ENCODE measurements at places on chromosomes 1 and 21.
A peak's percentile ranks its signal among the peaks of the same experiment; 100 is the strongest.

DNA sequence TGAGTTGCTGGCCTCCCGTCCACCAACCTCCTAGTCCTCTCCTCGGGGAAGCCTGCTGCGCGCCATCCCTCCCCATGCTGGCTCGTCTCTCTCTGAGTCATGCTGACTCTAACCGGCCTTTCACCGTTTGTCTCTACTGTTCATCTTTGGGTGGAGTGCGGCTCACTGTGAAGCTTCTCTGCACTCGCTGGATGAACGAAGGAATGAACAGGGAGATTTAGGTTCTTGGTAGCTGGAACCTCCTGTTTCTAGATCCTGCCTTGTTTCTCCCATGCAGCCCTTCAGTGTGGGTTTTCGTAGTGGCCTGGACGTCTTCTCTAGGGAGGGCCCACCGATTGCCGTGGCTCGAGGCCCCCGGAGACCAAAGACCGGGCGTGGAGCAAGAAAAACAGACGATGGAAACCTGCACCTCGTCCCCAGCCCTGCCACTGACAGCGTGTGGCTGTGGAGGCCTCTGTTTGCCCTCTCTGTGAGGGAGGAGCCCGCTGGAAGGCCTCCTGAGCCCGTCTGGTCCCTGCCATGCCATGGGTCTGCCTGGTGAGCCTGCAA, 227.6 kb upstream of the C1orf174 start:
- DNase-seq, result no peak

DNA sequence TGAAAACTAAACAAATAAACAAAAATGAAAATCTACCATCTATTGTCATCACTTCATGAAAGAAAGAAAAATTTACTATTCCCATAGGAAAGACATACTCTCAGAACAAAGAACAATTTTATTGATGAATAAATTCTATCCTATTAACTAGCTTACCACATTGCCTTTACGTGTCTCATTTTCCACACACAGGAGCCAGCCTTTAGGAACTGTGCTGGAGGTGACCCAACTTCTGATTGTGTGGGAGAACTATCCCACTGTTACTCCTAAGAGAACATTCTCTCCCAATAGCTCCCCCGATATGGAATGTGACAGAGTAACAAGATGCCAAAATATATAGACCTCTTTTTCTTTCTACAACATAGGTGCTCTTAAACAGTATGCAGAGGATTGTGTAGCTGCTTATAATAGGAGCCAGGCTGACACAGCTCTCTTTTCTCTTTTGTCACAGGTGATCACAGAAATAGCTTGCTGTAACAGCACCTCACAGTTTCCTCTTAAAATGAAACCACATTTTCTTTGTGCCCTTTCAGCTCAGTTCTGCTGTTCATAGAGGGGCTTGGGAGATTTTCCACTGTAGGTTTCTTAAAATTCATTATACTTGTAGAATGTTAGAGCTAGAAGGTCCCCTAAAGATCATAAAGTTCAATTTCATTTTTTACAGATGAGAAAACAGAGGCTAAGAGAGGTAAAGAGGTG, 35.5 kb downstream of the C21orf91 start:
- no peak for DNase-seq

DNA sequence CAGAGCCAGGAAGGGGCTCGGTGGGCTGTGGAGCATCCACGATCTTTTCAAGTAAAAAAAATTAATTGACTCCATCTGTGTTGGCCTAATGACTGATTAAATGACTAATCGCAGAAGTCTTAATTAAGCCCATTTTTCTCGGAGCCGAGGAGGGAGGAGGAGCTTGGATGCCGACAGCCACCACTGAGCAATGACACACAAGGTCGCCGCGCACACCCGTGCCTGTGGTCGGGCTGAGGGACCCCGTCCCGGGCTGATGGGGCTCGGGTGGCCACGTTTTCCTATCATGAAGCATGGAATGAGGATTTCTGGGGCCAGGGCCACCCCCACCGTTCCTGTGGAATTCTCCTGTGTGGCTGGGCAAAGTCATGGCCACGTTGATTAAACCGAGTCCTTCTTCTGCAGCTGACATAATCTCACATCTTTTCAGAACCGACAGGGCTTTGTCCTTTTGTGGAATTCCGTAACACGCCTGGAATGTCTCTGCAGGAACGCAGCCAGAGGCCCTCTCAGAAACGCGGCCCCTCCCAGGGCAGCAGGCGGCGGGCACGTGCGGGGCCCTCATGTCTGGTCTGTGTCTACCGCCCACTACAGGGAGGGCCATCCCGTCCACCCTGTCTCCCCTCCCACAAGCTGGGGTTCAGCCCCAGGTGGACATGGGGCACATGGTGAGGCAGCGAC, 60.7 kb downstream of the MORN1 start:
- DNase-seq, result no peak

DNA sequence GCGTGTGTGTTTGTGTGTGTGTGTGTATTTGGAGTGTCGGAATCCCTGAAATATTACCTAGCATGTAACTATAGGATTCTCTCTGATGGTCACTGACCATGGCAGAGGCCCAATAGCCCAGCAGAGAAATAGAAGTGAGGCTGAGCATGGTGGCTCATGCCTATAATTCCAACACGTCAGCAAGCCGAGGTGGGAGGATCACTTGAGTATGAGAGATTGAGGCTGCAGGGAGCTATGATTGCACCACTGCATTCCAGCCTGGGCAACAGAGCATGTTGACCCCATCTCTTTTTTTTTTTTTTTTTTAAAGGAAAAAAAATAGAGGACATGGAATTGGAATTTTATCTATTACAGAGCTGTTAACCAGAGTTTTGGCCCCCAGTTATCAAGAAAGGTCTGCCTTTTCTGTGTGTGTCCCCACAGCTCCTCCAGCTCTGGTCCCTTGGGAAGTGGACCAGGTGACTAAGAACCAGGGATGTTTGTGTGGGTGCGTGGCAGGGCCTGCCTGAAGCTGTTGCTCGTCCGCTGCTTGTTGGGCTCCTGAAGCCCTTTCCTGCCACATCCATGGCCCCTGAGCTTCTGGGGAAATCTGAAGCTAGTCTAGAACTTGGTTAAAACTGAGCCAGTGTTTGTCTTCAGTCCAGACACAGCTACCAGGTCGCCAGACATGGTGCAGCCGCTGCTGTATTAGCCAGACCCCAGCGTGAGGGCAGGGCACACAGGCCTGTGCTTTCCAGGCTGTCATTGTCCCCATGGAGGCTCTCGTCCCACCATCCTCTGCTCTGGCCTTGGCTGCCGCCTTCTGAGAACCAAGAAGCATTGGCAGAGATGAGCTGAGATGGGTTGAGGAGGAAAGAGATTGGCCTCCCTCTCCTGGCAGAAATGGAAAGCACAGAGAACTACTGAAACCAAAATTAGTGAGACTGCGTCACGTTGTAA, 25.5 kb downstream of the CAPN9 start:
- DNase-seq, result no peak

DNA sequence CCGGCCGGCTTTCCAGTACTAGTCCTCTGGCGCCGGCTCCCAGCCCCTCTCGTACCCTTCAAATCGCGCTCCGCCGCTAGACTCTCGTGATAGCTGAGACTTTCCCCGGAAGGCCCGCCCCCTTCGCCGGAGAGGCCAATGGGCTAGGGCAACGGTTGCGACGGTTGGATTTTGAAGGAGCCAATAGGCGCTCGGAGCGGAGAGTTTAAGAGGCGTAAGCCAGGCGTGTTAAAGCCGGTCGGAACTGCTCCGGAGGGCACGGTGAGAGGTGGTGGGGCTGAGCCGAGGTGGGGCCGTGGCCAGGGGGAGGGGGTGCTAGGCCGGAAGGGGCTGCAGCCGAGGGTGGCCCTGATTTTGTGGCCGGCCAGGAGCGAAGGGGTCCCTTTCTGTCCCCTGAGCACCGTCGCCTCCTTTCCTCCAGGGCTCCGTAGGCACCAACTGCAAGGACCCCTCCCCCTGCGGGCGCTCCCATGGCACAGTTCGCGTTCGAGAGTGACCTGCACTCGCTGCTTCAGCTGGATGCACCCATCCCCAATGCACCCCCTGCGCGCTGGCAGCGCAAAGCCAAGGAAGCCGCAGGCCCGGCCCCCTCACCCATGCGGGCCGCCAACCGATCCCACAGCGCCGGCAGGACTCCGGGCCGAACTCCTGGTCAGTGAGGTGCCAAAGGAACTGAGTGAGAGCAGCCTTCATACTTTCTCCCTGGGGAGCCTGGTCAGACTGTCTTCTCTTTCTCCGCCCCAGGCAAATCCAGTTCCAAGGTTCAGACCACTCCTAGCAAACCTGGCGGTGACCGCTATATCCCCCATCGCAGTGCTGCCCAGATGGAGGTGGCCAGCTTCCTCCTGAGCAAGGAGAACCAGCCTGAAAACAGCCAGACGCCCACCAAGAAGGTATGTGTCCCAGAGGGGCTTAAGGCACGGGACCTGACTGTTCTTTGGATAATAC, at the start of gene CDC20:
CDC20 (plus strand) TSS at position 236 of the 948 bp plus-strand sequence; CDS start at position 471, 235 bp downstream.
- peak; percentile 99 for DNase-seq

GRCh38 chr1:85172684-85173337, 28.0 kb downstream of the SYDE2 start:
- no peak for DNase-seq

DNA sequence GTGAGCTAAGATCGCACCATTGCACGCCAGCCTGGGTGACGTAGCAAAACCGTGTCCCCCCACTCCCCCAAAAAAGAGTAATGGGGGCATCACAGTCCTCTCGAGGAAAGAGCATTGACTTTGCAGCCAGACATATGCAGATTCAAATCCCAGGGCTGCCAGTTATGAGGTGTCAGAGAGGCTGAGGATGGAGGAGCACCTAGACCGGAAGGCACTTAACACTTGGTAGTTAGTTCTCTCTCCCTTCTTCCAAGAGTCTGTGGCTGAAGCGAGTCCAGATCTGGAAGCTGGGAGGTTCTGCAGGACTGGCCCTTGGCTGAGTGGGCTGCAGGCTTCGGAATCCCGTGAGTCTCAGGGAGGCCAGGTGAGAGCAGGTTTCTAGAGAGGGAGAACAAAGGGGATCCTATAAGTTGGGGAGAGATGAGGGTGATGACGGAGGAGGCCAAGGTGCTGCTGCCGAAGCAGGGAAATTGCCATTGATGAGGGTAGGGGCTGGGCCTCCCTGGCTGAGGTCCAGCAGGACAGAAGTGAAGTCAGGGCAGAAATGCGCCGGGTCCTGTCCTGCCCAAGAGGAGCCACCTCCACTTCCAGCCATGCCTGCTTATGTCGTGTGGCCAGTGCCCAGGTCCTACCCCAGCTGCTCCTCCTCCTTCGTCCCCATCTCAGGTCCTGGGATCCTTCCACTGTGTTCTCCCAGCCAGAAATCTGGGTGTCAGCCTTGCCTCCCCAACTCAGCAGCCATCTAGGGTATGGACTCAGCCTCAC, 13.3 kb upstream of the SPOCD1 start:
- no peak for DNase-seq

- peak; percentile 69 for DNase-seq
Measured at GRCh38 chr1:59947047-59947938, 20.7 kb upstream of the CYP2J2 start.

DNA sequence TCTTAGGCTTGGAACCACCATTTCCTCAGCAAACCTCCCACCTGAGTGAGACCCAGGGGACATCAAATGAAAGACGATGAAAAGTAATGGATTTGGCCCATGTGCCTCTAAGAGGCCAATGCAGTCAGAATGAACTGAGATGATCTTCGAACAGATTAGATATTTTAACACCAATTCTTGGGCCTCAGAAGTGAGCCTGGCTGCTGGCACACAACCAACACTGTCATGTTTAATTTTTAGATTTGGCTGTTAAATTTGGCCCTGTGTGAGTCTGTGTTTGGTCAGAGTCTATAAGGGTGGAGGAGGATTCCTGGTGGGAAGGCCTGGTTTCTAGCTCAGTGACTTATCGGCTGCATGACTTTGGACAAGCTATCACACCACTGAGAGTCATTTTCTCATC, 45.4 kb downstream of the ELAPOR1 start:
- no peak for DNase-seq

- DNase-seq, result peak; percentile 35
Measured at GRCh38 chr21:39669485-39669884, 56.7 kb downstream of the B3GALT5 start.

- DNase-seq, result no peak
Measured at GRCh38 chr1:99919220-99919619, 50.6 kb upstream of the SLC35A3 start.

DNA sequence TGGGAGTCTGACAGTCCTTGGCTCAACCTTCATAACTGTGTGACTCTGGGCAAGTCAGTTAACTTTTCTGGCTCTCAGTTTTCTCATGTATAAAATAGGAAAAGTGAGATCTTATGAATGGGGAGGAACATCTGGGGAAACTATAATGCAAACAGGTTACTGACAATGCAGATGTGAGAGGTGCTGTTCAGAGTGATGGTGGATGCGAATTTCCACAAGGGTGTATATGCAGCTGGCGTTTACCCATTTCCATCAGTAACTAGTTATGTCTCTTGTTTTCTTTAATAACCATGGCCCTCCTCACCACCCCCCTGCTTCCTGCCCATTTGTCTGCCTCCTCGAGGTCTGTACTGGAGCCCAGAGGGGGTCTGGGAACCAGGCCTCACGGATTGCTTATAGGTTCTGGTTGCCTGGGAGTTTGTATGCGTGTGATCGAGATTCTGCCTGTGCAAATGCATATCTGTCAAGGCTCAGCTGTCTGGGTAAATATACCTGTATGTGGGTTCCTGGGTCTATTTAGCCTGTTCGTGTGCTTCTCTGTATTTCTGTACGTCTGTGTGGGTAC, 44.4 kb downstream of the AHDC1 start:
- no peak for DNase-seq

GRCh38 chr1:125065821-125066180, 3881.0 kb downstream of the SRGAP2C start:
- no peak for DNase-seq

GRCh38 chr1:203075236-203076030, 10.4 kb downstream of the MYOG start:
- DNase-seq, result no peak

DNA sequence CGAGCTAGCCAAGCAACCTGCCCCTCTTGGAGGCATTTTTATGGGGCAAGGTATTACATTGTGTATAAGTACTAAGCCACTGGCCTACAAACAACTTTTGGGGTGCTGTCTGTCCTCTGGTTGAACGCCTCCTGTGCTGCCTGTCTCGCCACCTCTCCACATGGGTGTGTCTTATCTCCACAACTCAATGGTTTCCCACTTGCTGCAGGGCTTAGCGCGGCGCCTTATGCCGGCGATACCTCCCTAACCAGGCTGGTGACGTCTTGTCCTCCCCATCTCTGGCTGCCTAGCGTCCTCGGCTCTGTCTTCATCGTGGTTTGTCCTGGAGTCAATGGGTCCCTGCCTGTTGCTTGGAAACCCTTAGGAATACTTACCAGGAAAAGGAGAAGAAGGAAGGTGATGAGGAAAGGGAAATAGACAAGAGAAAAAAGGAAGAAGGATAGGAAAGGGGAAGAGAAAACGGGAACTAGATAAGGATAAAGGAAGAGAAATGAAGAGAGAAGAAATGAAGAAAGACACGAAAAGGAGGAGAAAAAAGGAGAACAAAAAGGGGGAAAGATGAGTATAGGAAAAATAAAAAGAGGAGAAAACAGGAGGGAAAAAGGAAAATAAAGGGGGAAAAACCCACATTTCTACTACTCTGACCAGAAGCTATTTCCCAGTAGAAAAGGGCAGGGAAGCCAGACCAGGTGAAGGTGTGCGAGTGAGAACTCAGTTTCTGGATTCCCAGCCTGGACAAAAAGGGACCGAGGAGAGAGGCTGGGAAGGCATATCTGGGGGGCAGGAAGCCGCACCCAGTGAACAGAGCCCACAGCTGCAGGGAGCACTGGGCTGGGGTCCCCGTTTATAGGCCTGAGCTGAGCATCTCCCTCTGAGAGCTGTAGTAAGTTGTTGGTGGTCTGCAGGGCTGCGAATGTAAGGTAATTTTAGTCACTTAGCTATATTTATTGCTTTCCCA, 86.2 kb downstream of the CLIC6 start:
- no peak for DNase-seq

- no peak for DNase-seq
Measured at GRCh38 chr1:112011202-112011601, 21.7 kb upstream of the KCND3 start.

GRCh38 chr1:243487649-243488227, 231.9 kb downstream of the SDCCAG8 start:
- peak; percentile 80 for DNase-seq
